ENCODE measurements at places on chromosomes 2 and 18.

DNA sequence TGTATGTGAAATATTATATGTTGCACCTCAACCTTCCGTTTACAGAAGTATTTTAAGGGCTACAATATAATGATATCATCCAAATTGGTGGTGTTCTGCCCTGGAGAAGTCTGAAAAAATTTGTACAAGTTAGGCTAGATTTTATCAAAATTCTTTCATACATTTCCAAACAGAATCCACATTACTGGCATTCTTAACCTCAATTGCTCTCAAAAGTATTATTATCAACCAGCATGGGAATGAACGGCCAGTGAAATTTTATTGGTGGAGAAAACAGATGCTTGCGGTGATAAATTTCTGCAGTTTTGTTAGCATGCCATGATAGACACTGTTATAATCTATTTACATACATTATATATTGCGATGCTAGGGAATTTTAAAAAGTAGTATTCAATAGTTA, 88.3 kb upstream of the TFPI start:
- DNase-seq = no peak

DNA sequence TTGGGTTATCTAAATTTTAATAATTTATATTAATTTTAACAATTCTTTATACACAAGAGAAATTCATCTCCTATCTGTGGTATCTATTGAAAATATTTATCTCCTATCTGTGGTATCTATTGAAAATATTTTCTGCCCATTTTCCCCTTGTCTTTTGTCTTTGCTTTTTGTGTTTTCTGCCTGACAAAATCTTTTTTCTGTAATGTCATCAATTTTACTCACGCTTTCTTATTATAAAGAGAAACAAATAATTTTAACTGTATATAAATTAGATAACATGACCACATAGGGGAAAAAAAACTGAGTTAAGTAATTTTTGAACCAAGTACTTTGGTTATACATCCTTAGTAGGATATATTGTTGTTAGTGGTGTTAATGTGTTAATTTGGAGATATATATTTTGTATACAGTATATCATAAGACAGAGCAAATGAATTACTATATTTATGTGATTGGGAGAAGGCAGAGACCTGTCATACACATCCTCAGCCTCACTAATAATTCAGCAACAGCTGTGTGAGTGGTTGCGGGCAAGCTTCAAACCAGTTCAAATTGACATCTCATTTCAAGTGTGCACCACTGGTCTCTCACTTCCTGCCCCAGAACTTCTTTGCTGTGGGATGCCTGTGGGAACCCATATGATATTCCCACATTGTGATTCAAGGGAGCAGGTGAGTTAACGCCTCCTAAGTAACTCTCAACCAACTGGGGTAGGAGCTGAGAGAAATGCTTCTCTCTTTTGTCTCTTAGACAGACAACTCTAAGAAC, 292.4 kb downstream of the SP3 start:
- DNase-seq = no peak

DNA sequence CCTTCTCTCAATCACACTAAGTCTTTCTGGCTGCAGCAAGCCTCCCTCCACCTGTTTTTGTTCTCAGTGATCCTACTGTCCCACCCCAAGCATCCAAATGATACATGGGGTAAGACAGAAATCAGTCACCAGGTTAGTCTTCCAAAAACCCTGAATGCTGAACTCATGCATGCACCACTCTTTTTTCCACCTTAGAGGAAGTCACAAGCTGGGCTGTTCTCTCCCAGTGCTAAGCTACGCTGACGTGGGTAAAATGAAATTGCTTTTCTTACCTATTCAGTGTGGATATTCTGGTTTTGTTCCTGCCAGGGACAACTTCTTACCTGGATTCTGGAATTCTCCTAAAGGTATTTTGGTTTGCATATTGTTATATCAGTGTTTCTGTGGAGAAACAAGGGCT, 54.2 kb downstream of the LANCL1 start:
- DNase-seq = no peak

DNA sequence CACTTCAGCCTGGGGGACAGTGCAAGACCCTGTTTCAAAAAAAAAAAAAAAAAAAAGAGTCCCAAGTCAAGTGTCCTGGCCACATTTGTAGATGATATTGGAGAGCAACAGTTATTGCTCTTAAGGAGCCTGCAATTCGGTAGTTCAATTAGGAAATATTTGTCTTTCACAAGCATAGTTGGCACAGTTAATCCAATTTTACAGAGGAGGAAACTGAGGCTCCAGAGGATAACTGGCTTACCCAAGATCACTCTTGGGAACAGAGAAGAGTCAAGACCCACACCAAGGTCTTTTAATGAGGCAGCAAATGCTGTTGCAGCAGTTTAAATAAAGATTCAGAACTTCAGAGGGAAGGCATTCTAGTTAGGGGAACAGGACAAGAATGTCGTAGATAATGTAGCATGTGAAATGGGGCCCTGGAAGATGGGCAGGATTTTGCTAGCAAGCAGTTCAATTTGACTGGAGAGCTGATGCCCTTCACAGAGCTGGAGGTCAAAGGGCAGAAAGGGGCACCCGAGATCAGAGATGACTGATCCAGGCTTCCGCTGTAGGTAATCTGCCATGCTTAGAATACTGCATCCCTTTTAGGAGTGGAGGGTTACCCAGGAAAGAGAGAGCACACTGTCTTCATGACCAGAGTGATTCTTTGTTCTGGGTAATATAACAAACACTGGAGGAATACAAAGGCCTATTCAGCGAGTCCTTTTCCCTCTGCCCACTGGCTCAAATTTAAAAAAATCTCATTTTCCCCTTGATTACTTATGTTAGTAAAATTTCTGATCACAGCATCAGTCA, 3.0 kb downstream of the NPC1 start:
- no peak for DNase-seq

GRCh38 chr2:35714883-35715282, 640.7 kb upstream of the CRIM1 start:
- DNase-seq = no peak

GRCh38 chr2:54880428-54880827, 157.0 kb downstream of the EML6 start:
- DNase-seq = no peak

DNA sequence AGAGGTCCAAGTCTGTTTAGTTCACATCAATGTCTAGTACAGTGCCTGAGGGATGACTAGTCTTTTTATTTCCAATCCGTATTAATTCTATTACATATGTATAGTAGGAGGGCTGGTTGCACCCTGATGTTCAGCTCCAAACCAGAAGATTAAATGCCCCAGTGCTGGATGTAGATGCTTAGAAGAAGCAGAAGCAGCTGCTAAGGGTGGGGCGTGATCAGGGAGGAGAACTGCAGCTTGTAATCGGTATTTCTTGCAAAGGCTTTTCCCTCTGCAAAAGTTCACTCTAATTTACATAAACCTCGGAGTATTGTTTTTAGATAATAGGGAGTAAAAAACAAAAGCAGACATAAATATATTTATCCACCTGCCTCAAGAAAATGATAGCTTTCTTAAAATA, 145.3 kb upstream of the ITGA4 start:
- no peak for DNase-seq

- DNase-seq = no peak
Observed at GRCh38 chr18:10402871-10403559, 51.4 kb upstream of the APCDD1 start.

- no peak for DNase-seq
Observed at GRCh38 chr2:237860273-237860935, 981 bp downstream of the RAMP1 start.

DNA sequence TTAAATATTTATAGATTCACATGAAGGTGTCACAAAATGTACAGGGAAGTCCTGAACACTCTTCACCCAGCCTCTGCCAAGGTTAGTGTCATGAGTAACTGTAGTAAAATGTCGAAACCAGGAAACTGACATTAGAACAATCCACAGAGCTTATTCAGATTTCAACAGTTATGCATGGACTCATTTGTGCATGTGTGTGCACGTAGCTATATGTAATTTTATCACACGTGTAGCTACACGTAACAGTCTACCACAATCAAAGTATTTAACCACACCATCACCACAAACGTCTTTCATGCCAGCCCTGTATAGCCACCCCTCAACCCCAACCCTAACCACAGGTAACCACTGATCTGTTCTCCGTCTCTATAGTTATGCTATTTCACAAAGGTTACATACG, 211.7 kb upstream of the REV1 start:
- no peak for DNase-seq

GRCh38 chr18:62738639-62739038, 23.3 kb downstream of the PHLPP1 start:
- DNase-seq = no peak

- peak; percentile 93 for DNase-seq
Observed at GRCh38 chr18:3449512-3450011, 410 bp upstream of the TGIF1 start.

- no peak for DNase-seq
Observed at GRCh38 chr2:28695245-28695647, 56.4 kb upstream of the PPP1CB start.

DNA sequence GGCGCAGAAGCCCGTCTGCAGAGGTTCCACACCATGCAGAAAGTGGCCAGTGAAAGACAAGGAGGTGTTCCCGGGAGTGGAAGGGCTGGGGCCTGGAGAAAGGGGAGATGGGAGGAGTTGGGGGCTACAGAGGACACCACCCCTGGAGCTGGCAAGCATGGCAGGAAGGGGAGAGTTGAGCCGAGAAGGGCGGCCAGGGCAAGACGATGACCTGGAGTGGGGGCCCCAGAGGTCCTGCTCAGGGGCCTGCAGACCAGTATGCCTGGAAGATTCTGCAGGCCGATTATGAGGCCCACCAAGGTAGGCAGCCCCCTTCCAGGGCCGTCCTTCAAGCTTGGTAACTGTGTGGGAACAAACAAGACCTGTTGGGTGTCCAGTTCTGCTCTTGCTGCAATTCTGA, 33.1 kb downstream of the RBFA start:
- DNase-seq = no peak

- DNase-seq = no peak
Observed at GRCh38 chr18:57029761-57030160, 117.1 kb upstream of the BOD1L2 start.

GRCh38 chr2:203654826-203655225, 51.6 kb upstream of the CD28 start:
- DNase-seq = no peak

- no peak for DNase-seq
Observed at GRCh38 chr2:17857021-17857420, 21.4 kb upstream of the KCNS3 start.

DNA sequence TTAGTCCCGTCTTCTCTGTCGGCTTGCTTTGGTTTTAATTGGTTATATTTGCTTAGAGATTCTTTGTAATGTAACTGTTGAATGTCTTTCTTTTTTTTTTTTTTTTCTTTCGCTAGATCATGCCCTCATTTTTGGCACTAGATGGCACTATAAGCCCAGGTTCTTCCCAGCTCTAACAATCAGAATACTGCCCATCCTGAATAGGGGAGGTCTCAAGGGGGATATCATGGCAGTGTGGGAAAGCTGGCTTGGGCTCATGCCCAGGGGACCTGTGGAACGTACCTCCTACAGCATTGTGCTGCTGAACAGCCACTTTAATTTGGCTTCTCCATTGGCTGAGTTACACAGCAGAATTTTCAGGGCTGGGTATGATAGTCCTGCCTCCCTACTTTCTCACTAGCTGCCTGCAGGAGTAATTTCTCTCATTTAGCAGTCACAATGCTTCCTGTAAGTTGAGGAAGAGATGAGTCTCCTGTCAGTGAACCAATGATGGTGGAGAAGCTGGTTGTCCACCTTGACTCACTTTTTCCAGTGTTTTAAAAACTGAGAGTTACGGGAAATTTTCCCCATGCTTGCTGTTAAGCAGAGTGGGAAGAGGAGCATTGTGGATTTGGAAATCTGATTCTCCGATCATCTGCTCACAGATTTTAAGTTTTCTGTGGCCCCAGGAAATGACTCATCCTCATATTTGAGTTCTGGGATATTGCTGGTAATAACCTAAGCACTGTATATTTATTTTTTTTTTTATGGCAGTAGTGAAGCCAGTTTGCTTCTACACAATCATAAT, 47.2 kb downstream of the RAD51AP2 start:
- DNase-seq = no peak

DNA sequence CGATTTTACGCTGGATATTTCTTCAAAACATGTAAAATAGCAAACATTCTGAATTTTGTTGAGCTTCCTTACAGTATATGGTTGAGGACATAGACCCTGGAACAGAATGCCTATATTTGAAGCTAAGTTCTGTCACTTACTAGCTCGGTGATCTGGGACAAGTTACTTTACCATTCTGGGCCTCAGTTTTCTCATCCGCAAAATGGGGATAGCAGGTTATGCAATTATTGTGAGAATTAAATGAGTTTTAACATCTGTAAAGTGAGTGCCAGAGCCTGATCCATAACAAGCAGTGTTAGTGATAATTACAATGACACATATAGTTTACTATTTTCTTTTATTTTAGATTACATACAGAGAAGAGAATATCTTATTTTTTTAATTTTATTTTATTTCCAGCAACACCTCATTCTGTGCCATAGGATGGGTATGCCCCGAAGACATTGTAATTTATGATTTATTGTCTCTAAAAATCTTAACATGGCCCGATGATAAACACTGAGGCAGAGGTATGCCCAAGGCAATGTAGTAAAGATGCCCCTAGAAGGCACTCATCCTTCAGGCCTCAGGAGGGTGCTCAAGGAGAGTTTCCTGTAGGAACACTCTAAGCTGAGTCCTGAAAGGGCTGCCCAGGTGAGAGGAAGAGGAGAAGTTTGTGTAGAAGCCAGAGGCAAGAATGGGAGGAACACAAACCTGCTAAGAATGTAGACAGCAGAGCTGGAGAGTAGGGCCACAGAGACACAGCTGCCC, 250.9 kb downstream of the BCL11A start:
- DNase-seq = no peak

GRCh38 chr2:100429726-100430125, 12.3 kb upstream of the CHST10 start:
- DNase-seq = no peak

- no peak for DNase-seq
Observed at GRCh38 chr2:154425994-154426393, 272.5 kb upstream of the KCNJ3 start.

- no peak for DNase-seq
Observed at GRCh38 chr2:54013996-54014395, 43.2 kb upstream of the PSME4 start.

- no peak for DNase-seq
Observed at GRCh38 chr18:7743256-7743655, 176.1 kb downstream of the PTPRM start.

DNA sequence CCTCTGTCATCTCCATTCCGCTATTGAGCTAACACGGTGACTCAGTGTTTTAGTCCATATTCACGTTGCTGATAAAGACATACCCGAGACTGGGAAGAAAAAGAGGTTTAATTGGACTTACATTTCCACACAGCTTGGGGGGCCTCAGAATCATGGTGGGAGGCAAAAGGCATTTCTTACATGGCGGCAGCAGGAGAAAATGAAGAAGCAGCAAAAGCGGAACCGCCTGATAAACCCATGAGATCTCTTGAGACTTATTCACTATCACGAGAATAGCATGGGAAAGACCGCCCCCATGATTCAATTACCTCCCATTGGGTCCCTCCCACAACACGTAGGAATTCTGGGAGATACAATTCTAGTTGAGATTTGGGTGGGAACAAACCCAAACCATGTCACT, 22.6 kb upstream of the CXXC1 start:
- DNase-seq = no peak

DNA sequence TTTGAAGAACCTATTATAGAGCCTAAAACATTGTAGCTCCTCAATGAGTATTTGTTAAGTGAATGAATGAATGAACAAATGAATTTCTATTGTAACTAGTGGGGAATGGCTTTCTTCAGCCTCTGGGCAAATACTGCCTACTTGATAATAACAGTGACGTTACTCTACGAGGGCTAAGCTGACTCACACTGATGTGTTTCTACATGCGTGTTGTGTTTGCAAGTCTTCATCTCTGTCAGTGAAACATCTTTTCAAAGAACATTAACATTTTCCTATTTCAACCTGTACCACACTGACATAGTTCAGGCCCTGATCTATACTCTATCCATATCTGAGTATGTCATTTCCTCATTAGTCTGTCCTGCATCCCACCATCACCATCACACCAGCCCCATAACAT, 319.9 kb upstream of the ACVR2A start:
- no peak for DNase-seq
